AG04450 (cell line): ENCODE measurements at places on chromosomes 13 and 19. TPM values are rescaled to one million over a fixed set of nuclear protein-coding genes. Genes with fewer than 3 reads are reported as not detected.

Gene PIK3R2
- 19.7 and 23.3 TPM in 2 replicates for polyA plus RNA-seq

Gene UBL3
- 16.8 and 24.7 TPM in 2 replicates for polyA plus RNA-seq

- DNase-seq, result no peak
Observed at GRCh38 chr19:3374369-3375112, 8.2 kb downstream of the NFIC start.

GRCh38 chr13:30510091-30510490 is 44.4 kb upstream of the HMGB1 start:
- no peak for DNase-seq

DNA sequence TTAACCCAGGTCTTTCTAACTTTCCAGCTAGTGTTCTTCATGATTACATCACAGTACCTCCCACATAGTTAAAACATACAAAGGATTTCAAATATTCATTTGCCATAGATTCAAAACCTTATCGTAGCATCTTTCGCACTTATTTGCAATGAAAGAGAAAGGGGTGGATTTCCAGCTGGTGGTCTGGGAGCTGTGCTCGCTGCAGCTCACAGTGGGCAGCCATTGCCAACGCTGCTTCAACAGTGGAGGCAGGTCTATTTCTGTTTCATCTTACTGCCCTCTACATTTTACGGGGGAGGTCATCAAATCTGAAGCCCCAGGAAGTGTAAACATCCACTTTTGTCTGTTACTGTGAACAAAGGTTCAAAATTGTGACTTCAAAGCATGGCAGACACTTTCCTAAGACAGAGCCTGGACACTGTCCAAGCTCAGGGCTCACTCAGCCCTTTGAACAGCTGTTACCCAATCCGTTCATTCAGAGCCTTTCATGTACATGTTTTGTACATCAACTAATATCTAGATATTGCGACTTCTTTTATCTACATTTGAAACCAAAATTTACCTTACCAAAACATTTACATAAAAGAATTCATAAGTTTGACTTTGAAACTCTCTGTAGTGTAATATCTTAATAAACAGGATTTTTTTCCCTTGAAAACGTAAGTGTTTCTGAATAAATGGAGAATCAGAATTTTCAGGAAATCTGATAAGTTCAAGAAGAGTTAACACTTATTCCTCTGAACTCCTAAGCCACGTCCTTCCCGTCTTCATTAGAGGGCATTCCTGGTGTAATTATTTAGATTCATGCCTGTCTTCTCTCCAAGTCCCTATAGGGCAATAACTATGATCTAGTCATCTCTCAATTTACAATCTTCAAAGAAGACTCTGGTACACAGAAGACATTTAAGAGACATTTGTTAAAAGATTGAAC is 25.1 kb downstream of the STARD13 start:
- no peak for DNase-seq

DNA sequence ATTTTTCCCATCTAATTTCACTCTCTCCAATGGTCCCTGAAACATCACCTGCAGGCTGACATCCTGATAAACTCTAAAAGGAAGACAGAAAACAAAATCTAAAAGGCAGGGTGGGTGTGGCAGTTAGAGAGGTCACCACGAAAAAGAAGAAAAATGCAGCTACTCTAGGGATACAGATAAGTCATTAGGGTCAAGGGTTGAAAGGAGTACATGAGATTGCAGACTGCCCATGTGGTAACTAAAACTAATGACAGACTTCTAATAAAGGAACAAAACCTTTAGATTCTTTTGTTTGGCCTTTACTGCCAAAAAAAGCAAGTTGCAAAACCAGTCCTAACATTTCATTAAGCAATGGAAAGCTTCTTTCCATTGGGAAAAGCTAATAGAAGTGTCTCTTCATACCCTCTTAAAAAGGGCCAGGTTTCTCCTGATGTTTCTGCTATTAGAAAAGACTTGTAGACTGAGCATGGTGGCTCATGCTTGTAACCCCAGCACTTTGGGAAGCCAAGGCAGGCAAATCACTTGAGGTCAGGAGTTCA is 31.0 kb downstream of the THSD1 start:
- no peak for DNase-seq

DNA sequence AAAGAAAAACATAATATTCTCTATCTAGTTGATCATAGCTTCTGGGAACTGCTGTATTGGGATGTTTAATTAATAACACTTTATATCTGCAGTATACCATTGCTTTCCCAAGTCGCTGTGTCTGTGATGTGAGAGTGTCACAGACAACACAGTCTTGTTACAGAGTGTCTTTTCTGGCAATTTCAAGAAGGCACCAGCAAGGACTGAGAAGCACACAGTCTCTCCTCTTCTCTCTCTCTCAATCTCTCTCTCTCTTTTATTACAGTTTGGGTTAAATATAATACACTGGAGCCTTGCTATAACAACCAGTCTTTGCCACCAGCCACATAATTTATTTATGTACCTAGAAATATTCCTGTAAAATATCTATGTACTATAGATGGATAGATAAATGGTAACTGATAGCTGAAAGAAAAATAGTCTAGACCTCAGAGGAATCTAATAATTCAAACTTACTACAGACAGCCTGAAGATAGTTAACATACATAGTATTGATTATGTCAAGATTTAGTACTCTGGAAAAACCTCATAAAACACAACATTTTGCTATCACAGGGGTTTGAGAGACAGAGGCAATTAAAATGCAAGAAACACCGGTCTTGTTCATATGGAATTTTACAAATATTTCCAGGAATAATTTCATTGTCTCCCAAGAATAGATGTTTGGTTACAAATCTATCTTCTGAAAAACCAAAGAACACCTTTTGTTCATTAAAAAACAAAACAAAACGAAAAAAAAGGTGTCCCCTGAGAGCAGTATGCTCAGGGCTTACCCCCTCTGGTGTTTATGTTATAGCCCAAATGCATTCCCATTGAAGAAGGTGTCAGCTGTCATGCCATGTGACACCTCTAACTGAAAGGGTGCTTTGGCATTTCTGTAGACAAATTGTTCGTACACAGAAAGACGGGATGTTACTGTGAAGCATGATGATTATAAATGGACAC is 507.8 kb downstream of the TBC1D4 start:
- no peak for DNase-seq
